T-helper 9 cell (primary cell): ENCODE measurements at places on chromosomes 16 and 17.

DNA sequence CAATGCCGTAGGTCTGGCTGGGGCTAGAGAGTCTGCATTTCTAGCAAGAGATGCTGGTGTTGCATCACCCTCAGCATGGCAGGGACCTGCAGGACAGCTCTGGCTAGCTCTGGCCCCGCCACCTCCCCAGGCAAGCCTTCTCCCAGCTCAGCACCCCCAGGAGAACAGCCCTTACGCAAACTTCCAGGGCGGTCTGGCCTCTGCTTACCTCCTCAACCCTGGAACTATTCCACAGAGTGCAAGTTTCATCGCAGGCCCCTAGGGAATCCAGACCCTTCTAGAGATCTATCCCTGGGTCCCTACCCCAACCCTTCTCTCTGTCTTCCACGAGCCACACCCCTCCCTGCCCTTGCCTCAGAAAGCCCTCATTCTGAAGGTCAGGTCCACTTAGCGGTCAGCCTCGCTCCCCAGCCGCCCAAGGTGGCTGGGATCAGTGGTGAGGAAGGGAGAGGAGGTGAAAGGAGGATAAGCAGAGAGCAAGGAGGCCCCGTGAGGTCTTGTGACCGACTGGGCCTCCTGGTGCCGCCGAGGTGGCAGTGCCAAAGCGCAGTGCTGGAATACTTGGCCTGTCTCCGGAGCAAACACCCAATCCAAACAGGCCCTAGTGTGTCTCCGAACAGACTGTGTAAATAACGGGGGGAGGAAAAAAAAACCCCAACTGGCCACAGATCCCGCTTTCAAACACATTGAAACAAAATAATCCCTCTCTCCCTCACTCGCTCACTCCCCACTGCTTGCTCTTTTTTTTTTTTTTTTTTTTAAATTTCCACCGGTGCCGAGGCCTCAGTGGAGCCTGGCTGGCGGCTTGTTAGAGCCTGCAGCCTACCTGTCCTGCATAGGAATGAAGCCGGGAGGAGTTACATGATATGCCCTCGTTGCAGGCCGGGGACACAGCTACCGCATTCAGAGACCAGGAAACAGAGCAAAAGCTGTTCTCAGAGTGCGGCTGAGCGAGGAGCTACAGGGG lies 380.9 kb downstream of the SOX9 start:
- no peak for DNase-seq

- no peak for DNase-seq
Measured at GRCh38 chr16:20259541-20259940, 67.8 kb downstream of the GP2 start.

GRCh38 chr17:81029859-81030258 lies 5.1 kb upstream of the BAIAP2 start:
- no peak for DNase-seq

- no peak for DNase-seq
Measured at GRCh38 chr17:27905447-27906225, 12.5 kb upstream of the LYRM9 start.

DNA sequence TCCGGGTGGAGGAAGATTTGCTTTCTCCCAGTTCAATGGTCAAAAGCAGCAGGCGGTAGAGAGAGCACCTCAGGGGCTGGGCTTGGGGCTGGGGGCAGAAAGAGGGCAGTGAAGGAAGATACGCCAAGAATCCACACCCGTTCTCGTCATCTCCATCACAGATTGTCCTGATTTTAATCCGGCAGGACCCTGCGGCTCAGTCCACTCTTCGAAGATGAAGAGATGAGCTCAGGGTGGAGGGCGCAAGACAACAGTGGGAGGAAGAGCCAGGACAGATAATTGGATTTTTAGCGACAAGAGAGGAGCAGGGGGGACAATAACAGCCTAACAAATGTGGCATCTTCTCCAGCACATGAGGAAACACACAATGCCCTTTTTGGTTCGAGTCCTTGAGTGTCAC lies 165.9 kb downstream of the SDK2 start:
- no peak for DNase-seq

GRCh38 chr16:85104147-85104546 lies 8.1 kb downstream of the CIBAR2 start:
- DNase-seq: no peak

GRCh38 chr16:78048319-78048718 lies 26.0 kb downstream of the CLEC3A start:
- no peak for DNase-seq

DNA sequence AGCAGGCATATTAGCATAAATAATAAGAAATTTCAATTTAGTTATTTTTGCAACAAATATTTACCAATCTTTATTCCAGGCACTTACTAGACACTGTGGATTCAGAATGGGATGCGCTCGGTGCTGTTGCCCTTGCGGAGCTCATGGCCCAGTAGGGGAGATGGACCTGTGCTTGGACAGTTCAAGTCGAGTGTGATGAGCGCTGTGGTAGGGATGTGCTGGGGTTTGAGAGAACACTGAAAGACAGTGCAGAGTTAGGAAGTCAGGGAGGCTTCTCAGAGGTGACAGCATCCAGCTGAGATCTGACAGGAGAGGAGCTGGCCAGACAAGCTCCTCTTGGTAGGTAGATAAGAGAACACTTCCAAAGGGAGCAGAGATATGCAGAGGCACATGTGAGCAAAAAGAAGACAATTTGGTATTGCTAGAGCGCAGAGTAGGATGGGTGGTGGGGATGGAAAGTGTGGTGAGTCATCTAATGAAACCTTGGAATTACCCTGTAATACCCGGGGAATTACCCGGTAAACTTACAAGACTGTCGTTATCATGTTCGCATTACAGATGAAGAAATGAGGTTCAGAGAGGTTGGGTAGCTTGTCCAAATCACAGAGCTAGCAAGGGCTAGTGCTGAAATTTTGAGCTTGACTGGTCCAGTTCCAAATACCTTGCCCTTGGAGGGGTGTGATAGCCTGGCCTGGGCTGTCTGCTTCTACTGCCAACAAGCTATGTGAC lies 298.1 kb upstream of the N4BP1 start:
- no peak for DNase-seq

GRCh38 chr16:49016461-49016860 lies 265.2 kb downstream of the CBLN1 start:
- DNase-seq: no peak

GRCh38 chr16:10240854-10241613 lies 58.8 kb upstream of the GRIN2A start:
- DNase-seq: no peak

DNA sequence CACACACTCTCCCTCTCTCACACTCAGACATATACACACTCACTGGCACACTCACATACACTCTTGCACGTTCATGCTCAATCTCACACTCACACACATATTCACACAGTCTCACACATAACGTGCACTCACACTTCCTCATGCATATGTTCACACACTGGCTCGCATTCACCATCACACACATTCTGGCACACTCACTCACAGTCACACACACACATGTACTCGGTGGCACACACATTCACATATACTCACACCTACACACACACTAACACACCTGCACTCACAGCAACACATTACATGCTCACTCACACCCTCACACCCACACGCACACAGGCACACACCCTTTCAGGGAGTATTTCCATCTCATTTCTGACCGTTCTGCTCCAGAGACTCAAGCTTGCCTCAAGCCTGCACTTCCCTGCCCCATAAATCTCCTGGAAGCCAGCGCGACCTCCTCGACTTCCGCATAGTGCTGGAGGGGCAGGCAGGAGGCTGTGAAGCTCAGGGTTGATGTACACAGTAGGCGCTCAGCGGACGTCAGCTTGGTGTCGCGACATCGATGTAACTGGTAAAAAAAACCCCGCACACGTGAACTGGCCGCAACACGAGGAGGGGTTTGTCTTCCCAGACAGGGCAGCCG lies 66.7 kb upstream of the FOXF1 start:
- no peak for DNase-seq

DNA sequence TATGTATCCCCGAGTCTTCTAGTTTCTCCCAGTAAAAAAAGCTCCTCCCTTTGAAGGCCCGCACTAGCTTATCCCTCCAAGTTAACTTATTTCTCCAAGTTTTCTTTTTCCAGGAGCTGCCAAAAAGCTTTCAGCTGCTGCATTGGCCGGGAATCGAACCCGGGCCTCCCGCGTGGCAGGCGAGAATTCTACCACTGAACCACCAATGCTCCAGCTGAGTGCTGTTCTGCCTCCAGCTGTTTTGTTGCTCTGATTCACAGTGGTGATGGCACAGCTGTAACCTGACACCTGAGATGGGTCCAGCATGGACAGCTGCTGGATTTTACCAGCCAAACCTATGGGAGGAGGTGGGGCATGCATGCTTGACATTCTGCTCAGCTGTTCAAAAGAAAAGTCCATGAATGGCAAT lies 22.1 kb downstream of the VAC14 start:
- DNase-seq: no peak

GRCh38 chr17:65057531-65058090 lies 1.1 kb upstream of the GNA13 start:
- DNase-seq: no peak

DNA sequence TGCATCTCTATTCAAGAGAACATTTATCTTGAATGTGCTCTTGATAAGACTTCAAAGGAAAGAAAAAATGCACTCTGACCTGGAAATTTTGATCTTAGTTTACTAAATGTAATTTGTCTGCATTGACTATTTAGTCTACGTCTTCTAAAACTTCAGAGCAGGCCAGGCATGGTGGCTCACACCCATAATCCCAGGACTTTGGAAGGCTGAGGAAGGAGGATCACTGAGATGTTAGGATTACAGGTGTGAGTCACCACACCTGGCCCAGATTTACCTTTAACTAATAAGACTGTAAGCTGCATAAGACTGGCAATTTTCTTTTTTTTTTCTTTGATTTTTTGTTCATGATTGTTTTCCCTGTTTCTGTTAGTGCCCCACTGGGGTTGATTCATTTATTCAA lies 18.8 kb upstream of the CIITA start:
- DNase-seq: no peak

DNA sequence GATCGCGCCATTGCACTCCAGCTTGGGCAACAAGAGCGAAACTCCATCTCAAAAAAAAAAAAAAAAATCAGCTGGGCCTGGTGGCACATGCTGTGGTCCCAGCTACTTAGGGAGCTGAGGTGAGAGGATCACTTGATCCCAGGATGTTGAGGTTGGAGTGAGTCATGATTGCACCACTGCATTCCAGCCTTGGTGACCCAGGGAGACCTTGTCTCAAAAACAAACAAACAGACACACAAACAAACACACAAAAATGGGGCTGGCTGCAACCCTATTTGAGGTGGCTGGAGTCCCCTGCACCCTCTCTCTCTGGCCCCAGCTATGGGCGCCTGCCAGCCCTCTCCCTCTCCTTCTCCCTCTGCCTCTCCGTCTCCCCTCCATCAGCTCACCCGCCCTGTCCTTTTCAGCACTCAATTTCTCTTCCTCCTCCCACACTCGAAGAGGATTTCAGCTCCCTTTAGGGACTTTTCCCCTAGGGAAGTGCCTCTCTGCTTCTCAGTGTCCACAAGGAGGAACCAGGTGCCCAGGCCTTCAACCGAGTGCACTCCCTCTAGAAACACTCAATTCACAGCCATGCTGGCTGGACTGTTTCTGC lies 17.5 kb upstream of the TFAP4 start:
- DNase-seq: no peak
